Stimulated activated CD8-positive, alpha-beta memory T cell treated with anti-CD3 and anti-CD28 coated beads, Interleukin-15, amount 100 ng/mL, for 48 hours (primary cell): ENCODE measurements at places on chromosomes 13 and 19.

GRCh38 chr13:31413516-31413915, 213.7 kb downstream of the B3GLCT start:
- DNase-seq = no peak

DNA sequence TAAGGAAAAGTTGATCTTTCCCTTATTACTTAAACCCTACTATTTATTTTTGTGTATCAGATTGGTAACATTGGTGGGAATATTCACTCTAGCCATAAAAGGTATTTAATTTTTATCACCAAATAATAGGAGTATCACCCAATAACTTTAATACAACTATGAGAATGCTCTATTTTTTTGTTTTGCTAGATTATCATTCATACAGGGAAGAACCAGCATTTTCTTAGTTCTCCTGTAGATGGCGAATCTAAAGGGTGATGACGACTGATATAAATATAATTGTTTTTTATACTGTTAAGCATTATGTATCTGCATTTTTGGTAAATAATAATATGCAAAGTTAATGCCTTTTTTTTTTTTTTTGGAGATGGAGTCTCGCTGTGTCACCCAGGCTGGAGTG, 7.9 kb upstream of the FRY start:
- DNase-seq = no peak

- no peak for DNase-seq
Observed at GRCh38 chr13:80509264-80509663, 168.3 kb upstream of the SPRY2 start.

DNA sequence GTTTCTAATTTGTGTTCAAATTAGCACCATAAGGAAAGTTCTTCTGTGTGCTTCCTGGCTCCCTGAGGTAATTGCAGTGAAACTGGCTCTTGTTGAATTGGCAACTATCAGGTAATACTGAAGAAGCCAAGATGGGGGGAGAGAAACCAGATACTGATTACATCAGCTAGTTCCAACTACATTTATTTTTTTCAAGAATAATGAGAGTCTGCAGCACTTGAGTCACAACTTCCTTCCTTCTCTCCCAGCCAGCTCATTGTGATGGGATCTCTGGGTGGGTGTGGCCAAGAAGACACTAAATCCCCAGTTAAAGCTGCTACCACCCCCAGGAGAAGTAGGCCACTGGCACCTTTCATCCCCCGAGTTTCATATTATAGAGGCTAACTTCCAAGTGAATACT, 100.7 kb upstream of the RXFP2 start:
- DNase-seq = no peak

DNA sequence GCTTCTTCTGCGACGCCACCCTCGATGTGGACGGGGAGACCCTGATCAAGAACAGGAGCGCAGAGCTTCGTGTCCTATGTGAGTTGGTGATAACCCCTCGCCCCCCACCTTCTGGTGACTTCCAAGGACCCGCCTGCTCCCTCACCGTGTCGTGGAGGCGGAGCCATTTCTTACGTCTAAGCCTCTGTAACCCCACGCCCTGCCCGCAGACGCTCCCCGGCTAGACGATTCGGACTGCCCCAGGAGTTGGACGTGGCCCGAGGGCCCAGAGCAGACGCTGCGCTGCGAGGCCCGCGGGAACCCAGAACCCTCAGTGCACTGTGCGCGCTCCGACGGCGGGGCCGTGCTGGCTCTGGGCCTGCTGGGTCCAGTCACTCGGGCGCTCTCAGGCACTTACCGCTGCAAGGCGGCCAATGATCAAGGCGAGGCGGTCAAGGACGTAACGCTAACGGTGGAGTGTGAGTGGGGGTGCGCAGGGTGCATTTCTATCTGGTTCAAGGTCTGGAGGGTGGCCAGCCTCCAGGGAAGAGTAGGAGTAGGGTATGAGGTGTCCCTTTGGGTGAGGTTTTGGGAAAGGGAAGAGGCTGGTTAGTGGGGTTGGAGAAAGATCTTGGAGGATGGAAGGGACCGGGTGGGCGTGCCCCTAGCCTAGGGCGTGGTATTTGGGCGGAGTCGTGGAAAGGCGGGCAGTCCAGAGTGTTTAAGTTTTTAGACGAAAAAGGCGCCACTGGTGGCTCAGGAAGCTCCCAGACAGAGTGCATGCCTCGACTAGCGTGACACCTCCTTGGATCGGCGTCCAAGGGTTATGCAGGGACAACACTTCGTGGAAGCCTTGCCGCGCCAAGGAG, 3.3 kb downstream of the ICAM5 start:
- no peak for DNase-seq

DNA sequence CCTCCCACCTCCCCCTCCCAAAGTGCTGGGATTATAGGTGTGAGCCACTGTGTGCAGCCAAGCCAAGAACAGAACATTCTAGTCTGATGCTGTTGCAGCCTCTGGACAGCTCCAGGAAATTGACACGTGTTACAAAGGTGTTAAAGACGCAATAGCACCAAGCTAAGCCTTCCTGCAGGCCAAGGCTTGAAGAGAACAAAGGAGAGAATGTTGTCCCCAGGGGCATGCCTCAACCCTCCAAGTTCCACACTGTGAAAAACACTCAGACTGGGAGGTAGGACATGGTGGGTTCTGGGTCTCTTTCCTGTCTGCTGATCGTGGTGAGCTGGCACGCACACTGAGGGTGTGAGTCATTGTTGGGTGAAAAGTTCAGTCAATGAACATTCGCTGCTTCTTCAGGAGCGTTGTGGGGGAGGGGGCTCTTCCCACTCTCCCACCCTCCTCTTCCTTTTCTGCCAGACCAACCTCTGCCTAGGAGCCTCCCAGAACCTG, 5.3 kb upstream of the PTPRS start:
- no peak for DNase-seq
